Stimulated activated CD8-positive, alpha-beta memory T cell treated with anti-CD3 and anti-CD28 coated beads, Interleukin-7, amount 100 ng/mL, for 4 hours (primary cell): ENCODE measurements at places on chromosomes 2 and 18.
A peak's percentile ranks its signal among the peaks of the same experiment; 100 is the strongest.

DNA sequence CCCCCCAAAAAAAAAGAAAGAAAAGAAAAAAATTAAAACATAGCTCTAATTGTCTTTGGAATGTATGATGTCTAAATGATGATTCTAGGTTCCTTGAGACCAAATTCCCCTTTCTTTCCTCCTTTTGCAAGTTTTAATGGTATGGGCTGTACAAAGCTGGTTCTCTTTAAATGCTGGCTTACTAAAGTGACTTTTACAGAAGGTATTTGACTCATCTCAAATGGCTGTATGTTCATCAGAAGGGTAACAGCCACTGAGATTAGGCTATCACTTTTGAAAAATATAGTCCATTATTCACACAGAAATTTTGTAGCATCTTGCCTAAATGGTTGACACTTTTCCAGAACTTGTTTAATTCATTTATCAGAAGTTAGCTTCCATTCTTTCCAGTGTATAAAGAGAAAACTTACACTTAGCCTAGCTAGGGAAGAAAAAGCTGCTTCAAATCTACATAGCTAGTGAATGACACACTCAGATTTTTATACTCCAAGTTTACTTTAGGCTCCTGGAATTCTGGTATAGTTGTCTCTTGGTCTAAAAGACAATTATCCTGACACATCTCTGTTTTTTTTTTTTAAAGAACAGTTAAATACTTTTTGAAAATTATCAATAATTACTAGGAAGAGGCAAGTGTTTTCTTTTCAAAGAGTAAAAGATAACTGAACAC is 622.6 kb downstream of the LRP1B start:
- no peak for DNase-seq

DNA sequence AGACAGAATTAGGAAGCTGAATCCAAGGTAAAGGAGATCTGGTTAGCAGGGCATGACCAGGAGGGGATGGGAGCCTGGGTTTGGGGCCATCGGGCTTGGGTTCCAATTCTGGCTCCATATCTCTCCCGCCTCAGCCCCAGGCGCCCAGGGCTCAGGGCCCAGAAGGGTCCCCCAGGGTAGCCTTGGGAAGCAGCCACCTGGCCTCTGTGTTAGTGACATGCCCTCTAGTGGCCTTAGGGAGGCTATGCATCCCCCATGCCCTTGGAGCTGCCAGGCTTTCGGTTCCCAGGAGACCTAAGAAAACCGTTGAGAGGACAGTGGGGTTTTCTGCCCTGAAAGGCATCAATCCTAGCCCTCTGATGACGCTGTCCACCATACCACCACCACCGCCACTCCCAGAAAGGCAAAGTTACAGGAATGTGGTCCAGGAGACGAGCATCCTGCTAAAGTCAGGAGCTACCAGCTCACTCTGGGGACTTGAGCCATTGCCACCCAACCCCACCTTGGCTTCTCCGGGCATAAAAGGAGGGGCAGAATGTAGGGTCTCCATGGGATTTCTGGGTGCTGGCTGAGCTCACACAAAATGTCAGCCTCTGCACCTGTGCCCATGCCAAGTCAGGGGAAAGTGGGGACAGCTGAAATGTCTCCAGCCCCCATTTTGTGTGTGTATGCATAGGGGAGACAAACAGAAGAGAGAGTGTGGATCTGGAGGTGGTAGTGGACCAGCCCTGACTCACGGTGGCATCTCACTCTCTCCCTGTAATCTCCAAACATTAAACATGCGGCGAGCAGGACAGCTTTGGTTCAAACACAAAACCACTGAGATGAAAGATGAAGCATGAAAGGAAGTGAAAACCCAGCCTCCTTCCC is 56.5 kb downstream of the EMX1 start:
- DNase-seq: no peak

GRCh38 chr2:109365131-109365530 is 236.1 kb downstream of the SH3RF3 start:
- no peak for DNase-seq

DNA sequence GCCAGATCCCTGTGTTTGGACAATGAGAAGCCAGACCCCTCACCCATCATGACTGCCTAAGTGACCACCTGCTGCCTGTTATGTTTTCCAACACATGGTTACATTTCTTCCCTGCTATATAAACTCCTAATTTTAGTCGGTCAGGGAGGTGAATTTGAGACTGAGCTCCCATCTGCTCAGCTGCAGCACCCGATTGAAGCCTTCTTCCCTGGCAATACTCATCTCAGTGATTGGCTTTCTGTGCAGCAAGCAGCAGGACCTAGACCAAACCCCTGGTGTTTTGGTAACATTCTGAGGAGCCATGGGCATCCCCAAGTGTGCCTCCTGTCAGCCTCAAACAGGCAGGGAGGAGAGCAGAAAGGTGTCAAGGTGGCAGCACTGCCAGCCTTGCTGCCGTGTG is 141.2 kb downstream of the CD8B2 start:
- no peak for DNase-seq

DNA sequence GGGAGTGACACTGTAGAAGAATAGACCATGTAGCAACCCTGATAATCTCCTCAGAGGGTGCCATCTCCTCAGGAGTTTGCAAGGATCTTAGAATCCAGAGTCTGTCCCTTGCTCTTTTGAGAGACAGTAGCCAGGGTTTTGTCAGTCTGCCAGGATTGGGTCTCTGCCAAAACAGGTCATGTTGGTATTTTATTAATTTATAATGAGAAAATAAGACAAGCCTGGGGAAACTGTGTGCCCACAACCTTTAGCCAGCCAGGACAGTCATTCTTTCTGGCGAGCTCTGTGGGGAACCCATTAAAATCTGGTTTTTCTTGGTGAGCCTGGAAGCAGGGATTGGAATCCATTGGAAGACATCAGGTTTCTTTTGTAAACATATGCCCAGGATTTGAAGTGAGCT is 78.6 kb downstream of the PTPRM start:
- DNase-seq: no peak

- DNase-seq: no peak
Observed at GRCh38 chr2:231661422-231662027, 46.8 kb upstream of the PTMA start.

DNA sequence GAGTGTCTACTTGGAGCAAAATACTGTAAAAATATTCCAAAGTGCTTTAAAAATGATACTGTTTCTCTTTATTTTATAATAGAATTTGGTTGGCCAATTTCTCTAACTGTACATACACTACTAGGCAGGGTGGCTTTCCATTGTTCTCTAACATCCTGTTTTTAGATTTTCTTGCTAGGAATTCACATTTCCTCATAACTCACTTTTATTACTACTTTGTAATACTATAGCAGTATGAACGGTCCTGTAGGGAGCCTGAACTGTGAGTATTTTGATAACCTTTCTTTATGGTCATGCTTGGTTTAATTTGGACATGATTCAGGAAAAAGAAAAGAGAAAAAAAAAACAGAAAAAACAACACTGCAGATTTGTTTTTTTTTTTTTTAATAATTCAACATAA is 37.8 kb downstream of the GCG start:
- DNase-seq: no peak

GRCh38 chr18:51890762-51891161 is 449.2 kb upstream of the DCC start:
- no peak for DNase-seq

- DNase-seq: no peak
Observed at GRCh38 chr2:13050764-13051163, 334.0 kb downstream of the TRIB2 start.

DNA sequence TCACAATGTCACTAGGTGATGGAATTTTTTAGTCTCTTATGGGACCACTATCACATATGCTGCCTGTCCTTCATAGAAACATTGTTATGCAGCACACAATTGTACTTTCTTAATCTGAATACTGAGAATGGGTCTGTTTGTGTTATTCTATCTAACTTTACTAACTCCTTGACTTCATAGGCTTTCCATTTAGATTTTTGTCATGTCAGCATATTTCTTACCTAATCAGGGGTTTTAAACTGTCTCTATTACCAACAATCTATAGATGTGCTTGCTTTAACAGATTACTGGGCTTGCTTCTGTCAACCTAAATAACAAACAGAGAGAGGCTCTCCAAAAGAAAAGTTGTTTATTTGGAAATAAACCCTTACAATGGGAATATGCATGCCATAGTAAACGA is 289.6 kb upstream of the ZNF804A start:
- no peak for DNase-seq

DNA sequence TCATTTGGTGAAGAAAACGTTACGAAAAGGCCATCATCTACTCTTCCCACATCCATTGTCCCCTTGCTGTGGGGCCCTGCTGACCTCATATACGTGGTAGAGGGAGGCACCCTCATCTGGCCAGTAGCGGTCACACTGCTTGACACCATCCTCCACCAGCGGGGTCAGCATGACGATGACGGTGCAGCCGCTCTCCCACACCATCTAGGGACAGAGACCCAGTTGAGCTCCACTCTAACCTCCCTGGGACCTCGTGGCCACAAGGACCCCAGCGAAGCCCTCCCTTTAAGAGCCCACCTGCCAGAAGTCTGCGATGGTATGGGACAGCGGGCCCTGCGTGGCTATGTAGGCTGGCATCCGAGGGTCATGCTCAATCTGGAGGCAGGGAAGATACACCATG is 13.1 kb downstream of the PTPRN start:
- no peak for DNase-seq

- DNase-seq: no peak
Observed at GRCh38 chr2:35978218-35978617, 377.4 kb upstream of the CRIM1 start.

DNA sequence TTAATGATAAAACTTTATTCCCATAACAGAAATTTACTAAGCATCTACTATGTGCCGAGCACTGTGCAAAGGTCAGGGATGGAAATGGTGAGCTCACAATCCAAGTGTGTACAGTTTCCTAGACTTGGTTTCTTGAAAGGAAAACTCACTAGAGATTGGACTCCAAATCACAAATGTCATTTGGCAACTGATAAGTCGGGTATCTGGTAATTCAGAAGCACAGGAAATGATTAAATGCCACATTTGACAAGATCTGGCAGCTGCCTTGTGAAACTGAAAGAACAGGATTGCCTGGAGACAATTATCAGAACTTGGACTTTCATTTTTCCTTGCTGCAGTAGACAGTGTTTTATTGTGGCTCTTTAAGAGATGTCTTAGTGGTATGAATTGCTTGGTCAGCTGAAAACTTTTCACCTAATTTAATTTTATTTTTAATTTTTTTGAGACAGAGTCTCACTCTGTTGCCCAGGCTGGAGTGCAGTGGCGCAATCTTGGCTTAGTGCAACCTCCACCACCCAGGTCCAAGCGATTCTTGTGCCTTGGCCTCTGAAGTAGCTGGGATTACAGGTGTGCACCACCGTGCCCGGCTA is 19.2 kb downstream of the ITGA6 start:
- DNase-seq: no peak

- no peak for DNase-seq
Observed at GRCh38 chr2:172965433-172966212, 110.0 kb upstream of the MAP3K20 start.

GRCh38 chr2:234378440-234378839 is 118.4 kb downstream of the ARL4C start:
- no peak for DNase-seq

- DNase-seq: no peak
Observed at GRCh38 chr2:189375842-189376241, 65.4 kb upstream of the WDR75 start.

DNA sequence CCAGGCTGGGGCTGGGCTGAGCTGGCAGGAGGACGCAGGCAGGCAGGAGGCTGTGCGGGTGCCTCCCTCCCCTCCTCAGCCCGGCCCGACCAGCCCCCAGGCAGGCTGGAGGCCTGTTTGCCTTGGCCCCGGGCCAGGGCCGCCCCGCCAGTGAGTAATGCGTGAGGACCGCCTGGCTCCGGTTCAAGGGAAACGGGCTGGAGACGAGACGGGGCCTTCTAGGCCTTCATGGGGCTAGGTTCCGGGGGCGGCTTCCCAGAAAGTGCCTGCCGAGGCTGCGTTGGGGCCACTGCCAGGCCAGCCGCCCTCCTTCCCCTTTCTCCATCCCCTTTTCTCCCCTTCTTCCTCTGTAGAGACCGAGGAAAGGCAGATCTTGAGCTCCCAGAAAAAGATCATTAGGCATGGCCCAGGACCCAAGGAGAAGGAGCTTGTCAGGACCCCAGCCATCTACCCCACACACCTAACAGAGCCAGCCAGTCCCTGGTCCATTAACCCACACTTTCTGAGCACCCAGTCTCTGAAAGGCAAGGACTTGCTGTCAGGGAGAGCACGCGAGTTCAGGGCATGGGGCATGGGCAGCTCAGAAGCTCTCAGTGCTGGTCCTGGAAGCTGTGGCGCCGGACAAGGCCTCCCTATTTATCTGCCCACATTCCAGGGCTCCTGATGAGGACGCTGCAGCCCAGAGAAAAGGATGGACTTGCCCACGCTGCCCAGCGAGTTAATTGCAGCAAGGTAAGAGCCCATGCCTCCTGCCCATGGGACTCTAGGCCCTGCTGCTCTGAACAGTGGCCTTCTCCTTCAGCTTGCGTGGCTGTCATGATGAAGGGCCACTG is 48.5 kb downstream of the SMAD7 start:
- no peak for DNase-seq

- DNase-seq: no peak
Observed at GRCh38 chr2:33412920-33413319, 63.5 kb upstream of the RASGRP3 start.

DNA sequence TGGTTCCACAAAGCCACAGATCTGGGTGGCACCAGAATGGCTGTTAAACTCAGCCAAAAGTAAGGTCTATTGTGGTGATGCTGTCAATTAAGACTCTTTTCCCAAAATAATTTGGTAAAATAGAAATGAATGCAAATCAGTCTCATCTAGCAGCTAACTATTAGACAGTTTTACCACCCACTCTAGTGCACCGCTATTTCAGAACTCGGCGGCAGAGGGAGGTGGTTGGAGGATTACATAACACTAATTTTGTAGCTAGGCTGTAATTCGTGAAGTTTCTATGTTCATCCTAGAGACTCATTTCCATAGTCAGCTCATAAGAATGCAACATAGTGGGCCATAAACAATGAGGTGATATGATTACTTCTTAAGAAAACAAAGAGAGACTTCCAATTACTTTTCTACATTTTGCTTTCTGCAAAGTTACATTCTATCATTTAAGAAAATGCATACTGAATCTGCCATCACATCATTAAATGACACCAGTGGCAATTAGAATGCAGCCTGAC is 413.8 kb downstream of the FBXO15 start:
- DNase-seq: no peak

DNA sequence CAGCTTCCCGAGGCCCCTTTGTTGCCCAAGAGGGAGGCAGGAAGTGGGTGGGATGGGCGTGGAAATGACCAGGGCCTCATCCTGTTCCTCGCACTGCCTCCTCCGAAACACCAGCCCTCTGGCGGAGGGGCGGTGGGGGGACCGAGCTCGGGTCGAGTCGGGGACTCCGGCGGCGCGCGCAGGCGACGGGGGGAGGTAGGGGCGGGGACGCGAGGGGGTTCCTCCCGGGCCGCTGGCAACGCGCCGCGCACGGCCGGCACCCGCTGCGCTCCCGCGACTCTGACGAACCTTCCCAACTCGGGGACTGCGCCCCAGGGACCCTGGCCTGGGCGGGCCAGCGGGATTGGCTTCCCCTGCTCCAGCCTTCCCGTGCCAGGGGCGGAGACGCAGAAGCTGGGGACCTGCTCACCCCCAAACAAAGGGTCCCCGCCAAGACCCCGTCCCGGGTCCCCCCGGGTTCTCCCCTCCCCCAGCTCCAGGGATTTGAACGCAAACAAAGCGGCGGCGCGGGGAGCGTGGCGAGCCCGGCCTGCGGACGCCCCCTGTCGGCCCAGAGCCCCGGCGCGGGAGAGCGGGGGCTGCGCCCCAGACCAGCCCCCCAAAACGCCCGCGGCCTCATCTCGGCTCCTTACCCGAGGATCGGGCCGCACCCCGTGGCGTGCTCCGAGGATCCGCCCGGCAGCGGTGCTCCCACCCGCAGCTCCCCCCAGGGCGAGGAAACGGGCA is 1.2 kb downstream of the SEMA4C start:
- DNase-seq: peak; percentile 52
